ENCODE measurements at places on chromosomes 11 and 22.

DNA sequence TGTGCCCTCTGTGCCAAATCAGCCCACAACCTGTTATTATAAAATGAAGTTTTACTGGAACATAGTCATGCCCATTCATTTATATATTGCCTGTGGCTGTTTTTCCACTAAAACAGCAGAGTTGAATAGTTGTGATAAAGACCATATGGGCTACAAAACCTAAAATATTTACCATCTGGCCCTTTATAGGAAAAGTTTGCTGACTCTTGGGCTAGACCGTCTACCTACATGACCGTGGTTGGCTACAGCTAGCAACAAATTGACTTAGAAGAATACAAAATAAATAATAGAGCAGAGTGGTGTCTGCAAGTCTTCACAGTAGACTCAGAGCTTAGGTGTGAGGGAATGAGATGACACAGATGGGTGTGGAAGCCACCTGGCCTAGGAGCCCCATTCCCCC lies 11.2 kb upstream of the IL18BP start:
- no peak for DNase-seq

DNA sequence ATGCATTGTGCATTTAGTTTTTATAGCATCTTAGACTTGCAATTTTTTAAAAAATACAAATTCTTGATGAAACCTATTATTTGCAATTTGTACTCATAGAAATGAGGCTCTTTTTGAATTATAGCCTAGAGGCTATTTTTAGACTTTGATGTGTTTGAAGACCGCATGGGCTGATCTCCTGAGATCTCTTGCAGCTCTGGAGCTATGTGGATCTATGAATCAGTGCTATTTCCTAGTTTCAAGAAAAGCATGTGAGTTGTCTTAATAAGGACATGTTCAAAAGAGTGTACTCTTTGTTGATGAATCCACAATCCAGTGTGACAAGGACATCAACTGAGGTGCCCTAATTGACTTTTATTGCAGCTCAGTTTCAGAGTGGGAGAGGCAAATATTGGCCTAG lies 620.5 kb downstream of the ETS1 start:
- no peak for DNase-seq

DNA sequence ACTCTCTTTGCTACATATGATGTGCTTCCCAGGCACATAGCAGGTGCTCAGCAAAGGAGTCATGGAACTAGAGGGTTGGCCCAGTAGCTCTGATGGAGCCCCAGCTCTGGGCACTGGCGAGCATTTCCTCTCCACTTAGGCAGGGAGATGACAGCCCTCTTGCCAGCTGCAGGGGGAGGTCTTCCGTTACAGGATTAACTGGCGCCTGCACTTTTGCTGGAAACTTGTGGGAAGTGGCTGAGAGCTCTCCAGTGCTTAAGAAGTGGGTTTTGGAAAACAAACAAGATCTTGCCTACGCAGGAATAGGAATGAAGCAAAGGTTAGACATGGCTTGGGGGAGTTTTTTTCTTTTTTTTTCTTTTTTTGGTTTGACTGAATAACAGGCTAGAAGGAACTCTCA lies 75.5 kb downstream of the MICAL2 start:
- DNase-seq: no peak

GRCh38 chr11:27413218-27413617 lies 50.2 kb upstream of the CCDC34 start:
- DNase-seq: no peak

- DNase-seq: no peak
These were observed 56.2 kb downstream of the GALNT18 start for GRCh38 chr11:11565636-11566035.

Data from HEK293T (cell line).